ENCODE measurements at places on chromosomes 16 and 17. TPM values are rescaled to one million over a fixed set of nuclear protein-coding genes. Genes with fewer than 3 reads are reported as not detected.

The IL21R gene
- total RNA-seq = 0.79 TPM

The HBA1 gene
- 11.4 TPM for total RNA-seq

The NCOR1 gene
- total RNA-seq = 50.7 TPM

The CCDC154 gene
- 3.2 TPM for total RNA-seq

The TBC1D3L gene
- total RNA-seq = 4.0 TPM

The KRT17 gene
- total RNA-seq = 0.69 TPM

DNA sequence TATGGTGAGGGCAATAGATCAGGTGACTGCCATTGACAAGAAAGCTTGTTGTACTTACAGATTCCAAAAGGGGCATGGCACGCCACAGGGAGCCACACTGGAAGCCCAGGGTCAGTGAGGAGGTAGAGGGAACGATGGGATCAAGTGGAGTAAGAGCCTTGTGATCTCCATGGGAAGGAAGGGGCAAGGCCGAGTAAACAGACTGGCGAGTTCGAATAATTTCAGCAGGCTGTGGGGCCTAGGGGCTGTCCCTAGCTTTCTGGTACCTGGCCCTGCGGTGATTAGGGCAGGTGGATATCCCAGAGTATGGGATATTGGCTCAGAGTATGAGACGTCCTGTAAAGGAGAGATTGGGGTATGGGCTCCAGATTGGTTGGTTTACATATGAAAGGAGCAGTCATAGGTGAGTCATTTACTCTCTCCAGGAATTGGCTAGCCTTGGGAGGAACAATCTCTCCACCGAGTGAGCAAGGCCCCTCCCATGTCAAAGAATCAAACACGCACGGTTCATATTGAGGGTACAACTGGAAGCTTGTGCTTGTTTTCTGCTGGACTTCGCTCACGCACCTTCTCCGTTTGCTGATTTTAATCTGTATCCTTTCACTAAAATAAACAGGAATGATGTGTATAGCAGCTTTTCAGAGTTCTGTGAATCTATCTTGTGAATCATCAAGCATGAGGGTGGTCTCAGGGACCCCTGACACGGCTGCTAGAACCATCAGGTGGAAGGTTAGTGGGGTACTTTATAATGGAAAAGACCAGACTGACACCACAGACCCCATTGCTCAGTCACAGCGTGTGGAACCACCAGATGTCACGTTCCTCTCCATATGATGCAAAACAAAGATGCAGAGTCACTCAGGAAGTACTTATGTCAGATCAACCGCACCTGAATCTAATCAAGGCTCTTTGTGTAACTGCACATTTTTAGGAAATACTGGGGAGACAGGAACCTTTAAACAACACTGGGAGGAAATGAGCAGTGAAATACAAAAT lies 27.9 kb downstream of the GABARAPL2 start:
- no peak for DNase-seq

GRCh38 chr16:89137666-89138512 lies 33.7 kb upstream of the CDH15 start:
- peak; percentile 52 for DNase-seq

DNA sequence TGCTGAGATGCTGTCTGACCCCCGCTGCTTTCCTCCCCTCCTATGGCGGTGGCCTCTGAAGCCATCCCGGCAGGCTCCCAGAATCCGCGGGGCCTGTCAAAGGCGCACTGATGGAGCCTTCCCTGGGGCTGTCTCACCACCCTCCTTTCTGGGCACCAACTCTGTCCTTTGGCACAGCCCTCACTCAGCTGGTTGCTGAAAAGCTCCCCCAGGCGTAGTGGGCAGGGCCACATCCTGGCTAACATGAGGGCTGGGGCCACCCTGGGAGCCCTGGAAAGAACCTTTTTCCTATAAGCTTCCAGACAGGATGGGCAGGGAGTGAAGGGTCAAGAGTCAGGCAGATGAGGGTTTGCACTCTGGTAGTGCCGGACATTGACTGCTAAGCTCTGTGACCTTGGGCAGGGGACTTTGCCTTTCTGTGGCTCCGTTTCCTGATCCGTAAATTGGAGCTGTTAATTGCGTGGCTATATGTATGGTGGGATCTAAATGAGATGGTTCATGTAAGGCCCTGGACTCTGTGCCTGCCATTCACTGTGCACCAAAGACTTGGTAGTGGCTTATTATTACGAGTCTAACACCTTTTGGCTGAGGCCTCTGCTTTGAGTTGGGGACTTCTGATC lies 27.6 kb upstream of the LASP1NB start:
- no peak for DNase-seq

- peak; percentile 80 for DNase-seq
These were observed 18.3 kb downstream of the MYBBP1A start for GRCh38 chr17:4536742-4537411.

GRCh38 chr17:76561799-76562268 lies 22.0 kb downstream of the PRCD start:
- no peak for DNase-seq

GRCh38 chr17:34254146-34254545 lies 939 bp upstream of the CCL2 start:
- DNase-seq = no peak

GRCh38 chr17:43907998-43908721 lies 824 bp upstream of the MPP2 start:
- peak; percentile 33 for DNase-seq

- DNase-seq = no peak
These were observed 10.8 kb upstream of the USP31 start for GRCh38 chr16:23160082-23160481.

DNA sequence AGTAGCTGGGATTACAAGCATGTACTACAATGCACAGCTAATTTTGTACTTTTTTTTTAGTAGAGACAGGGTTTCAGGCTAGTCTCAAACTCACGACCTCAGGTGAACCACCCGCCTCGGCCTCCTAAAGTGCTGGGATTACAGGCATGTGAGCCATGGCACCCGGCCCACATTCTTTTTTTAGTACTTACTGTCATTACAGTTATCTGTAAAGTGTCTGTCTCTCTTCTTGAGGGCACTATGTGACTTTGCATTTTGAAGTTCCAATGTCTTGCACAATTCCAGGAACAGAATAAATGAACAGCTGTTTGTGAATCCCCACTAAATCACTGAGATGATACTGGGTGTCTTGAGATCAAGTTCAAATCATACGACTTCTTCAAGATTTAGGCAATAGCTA lies 1540.3 kb downstream of the CDH11 start:
- no peak for DNase-seq

DNA sequence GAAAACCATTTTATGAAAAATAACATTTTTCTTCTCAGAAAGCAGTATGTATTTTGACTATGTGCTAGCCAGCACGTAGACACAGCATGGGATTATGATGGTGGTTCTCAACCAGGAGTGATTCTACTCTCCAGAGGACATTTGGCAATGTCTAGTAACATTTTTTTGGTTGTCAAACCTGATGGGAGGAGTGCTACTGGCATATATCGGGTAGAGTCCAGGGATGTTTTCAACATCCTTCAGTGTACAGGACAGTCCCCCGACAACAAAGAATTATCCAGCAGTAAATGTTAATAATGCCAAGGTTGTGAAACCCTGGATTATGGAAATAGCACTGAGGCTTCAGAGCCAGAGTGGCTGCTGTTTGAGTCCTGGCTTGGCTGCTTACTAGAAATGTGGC lies 27.7 kb downstream of the AP2B1 start:
- no peak for DNase-seq

DNA sequence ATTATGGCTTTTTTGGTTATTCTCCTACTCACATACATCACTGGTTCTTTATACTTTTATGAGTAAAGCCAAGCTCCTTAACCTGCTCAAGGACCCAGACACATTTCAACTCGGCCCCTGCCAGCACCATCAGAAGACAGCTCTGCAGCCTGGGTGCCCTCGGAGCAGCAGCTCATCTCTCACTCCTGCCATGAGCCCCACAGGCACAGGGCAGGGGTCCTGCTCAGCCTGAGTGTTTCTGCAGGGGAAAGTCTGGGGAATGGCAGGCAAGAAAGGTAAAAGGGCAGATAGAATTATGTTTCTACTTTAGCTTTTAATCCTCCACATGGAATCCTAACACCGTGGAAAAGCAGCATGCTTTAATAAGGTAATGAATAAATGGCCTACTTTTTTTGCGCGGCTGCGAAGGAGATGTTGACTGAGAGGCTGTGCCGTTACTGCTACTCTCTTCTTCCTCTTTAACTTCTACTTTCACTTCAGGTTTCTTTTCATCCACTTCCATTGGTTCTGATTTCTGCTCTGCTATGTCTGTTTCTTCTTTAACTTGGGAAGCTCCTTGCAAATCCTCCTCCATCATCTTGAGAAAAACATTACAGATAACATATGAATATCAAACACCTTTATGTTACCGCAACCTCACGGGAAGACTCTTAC lies 50.1 kb upstream of the TRAP1 start:
- no peak for DNase-seq

DNA sequence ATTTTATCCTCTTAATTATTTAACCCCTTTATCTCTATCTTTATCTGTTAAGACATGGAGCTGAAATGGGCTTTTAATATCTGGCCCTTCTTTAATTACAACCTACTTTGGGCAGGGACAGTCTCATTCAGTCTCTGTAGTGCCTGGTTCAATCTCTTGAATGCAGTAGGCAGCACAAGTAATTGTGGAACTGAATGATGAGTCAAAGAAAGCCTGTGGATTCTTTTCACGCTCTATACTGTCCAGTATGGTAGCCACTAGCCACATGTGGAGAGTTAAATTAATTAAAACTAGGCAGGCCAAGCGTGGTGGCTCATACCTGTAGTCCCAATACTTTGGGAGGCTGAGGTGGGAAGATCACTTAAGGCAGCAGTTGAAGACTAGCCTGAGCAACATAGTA lies 9.3 kb downstream of the BPTF start:
- no peak for DNase-seq
